Lower lobe of right lung (tissue), 2 donors: ENCODE measurements at places on chromosomes 1 and 21. TPM values are rescaled to one million over a fixed set of nuclear protein-coding genes. Genes with fewer than 3 reads are reported as not detected.

CHIA gene
- 10.9 TPM for total RNA-seq

EXTL1 gene
- total RNA-seq = 0.24 TPM

C1orf226 gene
- 6.3 TPM for total RNA-seq

RIMS3 gene
- 4.6 TPM for total RNA-seq

CHRNB2 gene
- total RNA-seq = not detected

DAP3 gene
- total RNA-seq = 77.7 TPM

TUFT1 gene
- total RNA-seq = 10.5 TPM

DNA sequence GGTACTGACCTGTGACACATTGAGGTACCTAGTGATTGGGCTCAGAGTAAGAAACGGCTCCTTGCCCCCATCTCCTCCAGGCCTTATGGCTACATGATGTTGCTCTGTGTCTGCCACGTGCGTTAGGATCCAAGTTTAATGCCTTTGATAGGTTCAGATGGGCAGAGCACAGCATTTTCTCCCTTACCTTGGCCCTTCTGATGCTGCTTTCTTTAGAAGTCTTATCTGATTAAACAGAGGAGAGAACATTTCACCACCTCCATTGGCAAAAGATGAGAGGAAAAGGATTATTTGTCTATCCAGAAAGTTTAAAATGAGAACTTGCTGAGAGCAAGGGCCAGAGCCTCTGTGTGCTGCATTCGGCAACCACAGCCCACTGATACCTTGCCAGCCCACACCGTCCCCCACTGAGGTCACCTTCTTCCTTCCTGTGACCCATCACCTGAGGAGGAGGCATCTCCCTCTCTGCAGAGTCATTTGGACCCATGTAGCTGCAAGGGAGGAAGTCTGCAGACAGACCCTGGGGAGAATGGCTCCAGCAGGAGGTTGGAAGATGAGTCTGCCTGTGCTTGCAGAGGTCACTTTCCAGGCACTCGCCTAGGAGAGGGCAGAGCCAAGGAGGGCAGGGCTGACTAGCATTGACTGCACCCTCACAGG, 16.7 kb downstream of the SHISA4 start:
- peak overlapping the region; percentile 51 for H3K27ac ChIP-seq
- H3K4me1 ChIP-seq = no peaks in the 10 kb centered on the region
- no peaks in the 10 kb centered on the region for H3K27me3 ChIP-seq
- no peak overlapping the region for H3K4me3 ChIP-seq
- no peak for DNase-seq
- no peaks in the 10 kb centered on the region for H3K36me3 ChIP-seq

- H3K27ac ChIP-seq = no peak overlapping the region
- peaks cover 3% of the 10 kb centered on the region for H3K4me1 ChIP-seq
- no peak overlapping the region for H3K4me3 ChIP-seq
- no peak for DNase-seq
Observed at GRCh38 chr1:171803045-171803444, 21.6 kb downstream of the METTL13 start.

GRCh38 chr1:41296506-41296905, 54.4 kb upstream of the SCMH1 start:
- no peaks in the 10 kb centered on the region for H3K4me1 ChIP-seq
- no peaks in the 10 kb centered on the region for H3K27me3 ChIP-seq
- H3K36me3 ChIP-seq = no peaks in the 10 kb centered on the region
- no peak overlapping the region for H3K4me3 ChIP-seq
- no peak for DNase-seq

DNA sequence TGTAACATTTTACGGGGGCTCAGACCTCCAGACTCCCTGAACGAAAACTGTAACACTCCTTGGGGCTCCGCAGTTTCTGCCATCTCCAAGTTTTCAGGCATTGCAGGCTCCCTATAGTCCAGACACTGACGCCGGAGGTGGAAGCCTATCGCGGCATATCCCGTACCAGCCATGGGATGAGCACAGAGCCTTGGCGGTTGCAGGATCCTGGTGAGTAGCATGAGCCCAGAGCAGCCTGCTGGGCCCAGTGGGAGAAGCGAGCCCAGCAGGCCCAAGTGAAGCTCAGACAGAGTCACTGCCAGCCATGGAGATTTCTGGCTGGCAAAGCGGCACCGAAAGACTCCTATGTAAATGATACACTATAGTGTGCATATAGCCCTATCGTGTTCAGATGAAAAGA, 446.8 kb downstream of the COL11A1 start:
- H3K36me3 ChIP-seq = no peaks in the 10 kb centered on the region
- no peaks in the 10 kb centered on the region for H3K4me1 ChIP-seq
- H3K27ac ChIP-seq = no peak overlapping the region
- peak; percentile 20 for DNase-seq

DNA sequence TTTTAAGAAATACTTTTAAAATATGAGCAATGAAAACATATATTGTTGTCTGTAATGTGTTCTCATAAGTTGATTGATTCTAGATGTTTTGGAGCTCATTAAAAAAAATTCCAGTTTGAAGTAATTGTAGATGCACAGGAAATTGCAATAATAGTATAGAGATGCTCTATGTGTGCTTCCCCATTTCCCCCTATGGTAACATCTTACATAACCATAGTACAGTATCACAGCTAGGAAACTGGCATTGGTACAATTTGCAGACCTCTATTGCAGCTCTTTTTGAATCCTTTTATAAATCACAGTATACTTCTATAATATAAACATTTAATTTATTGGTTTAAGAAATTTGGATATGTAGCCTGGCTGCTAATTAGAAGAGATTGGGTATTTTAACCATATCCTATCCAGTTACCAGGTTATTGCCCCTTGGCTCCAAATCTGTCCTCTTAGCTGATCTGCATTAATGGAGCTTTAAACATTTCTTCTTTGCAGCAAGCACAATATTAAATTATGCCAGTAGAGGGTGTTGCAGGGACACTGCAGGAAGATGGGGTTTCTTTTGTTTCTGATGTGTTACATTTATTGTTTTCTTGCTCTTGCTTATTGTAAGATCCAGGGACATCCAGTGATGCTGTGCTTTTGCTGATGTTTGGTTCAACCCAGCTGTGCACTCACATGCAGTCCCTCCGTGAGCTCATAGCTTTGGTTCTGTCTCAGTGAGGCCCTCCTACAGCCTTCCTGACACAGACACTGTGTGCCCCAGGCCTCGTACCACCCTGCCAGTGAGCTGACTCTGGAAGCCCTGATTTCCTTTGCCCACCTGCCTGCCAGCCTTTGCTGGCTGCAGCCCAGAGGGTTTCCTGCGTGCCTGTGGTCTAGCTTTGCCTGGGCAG, 103.3 kb downstream of the RABGAP1L start:
- DNase-seq = no peak
- peaks cover 4% of the 10 kb centered on the region for H3K4me1 ChIP-seq
- H3K36me3 ChIP-seq = no peaks in the 10 kb centered on the region
- no peaks in the 10 kb centered on the region for H3K27me3 ChIP-seq
- no peak overlapping the region for H3K4me3 ChIP-seq

- DNase-seq = no peak
- H3K27me3 ChIP-seq = no peaks in the 10 kb centered on the region
- peaks cover 44% of the 10 kb centered on the region for H3K36me3 ChIP-seq
- no peak overlapping the region for H3K4me3 ChIP-seq
- no peak overlapping the region for H3K27ac ChIP-seq
Observed at GRCh38 chr1:244436336-244437085, 15.2 kb downstream of the ADSS2 start.

GRCh38 chr1:64006276-64007051, 197.0 kb upstream of the UBE2U start:
- H3K4me3 ChIP-seq = no peak overlapping the region
- peaks cover 9% of the 10 kb centered on the region for H3K4me1 ChIP-seq
- DNase-seq = no peak
- H3K36me3 ChIP-seq = no peaks in the 10 kb centered on the region

DNA sequence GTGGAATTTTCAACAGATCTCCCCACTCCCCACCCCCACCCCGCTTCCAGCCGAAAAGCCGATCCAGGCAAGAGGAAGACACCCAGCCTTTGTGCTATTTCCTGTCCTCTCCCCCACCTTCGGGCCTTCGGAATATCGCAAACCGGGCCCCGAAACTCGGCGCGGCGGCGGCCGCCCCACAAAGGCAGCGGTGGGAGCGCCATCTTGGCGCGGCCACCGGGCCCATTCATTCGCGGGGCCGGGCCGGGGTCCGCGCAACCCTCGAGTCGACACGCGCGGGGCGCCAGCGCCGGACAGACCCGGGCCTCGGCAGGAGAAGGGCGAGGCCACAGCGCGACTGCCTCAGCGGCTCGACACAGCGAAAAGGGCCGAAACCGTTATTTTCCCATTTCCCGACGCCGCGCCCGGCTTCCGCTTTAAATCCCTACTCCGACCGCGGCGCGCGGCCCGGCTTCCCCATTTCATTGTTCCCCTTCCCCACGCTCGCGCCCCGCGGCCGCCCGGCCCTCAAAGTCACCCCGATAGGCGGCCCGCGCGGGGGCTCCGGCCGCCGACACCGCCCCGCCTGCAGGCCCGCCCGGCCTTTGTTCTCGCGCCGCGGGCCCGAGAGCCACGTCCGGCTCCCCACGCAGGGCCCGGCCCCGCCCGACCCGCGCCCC, 911 bp downstream of the GNB1 start:
- H3K27ac ChIP-seq = peak overlapping the region; percentile 87
- H3K4me1 ChIP-seq = peaks cover 66% of the 10 kb centered on the region
- no peaks in the 10 kb centered on the region for H3K27me3 ChIP-seq

GRCh38 chr1:53176452-53177208, 20.0 kb upstream of the CPT2 start:
- H3K36me3 ChIP-seq = no peaks in the 10 kb centered on the region
- DNase-seq = peak; percentile 57
- H3K4me1 ChIP-seq = peaks cover 36% of the 10 kb centered on the region
- peak overlapping the region; percentile 18 for H3K27ac ChIP-seq
- H3K27me3 ChIP-seq = no peaks in the 10 kb centered on the region

- H3K4me3 ChIP-seq = no peak overlapping the region
- H3K27me3 ChIP-seq = no peaks in the 10 kb centered on the region
- no peak overlapping the region for H3K27ac ChIP-seq
- peaks cover 85% of the 10 kb centered on the region for H3K4me1 ChIP-seq
Observed at GRCh38 chr1:198167436-198167934, 10.7 kb downstream of the NEK7 start.

DNA sequence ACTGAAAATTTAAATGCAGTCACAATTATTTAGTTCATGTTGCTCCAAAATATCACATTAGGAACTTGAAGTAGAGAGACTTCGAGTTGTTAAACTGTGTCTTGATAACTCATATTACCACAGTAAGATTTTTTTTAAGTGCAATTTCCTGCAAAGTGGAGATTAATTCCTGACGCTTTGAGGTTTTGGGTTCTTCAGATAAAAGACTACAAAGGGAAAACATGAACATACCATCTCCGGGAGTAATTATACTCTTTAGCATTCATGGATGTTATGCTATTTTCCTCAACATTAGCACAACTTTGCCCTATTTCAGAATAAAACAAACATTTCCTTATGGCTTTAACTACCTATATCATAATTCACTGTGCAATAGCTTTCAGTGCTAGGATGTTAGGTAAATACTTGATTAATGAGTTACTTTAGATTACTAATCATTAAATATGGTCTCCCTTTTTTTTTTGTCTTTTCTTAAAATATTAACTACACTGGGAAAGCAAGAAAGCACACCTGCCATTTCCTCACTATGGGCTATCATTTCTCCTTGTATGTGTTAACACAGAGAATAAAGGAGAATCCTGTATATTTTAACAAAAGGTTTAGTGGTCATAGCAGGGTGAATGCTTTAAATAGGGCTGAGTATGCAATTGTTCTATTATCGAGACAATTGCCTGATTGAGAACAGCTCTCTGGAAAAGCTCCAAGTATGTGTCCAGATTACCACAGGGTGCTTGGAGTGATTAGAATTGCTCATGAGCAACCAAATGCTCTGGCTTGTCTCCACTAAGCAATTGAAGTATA, 252.5 kb upstream of the C1orf105 start:
- H3K36me3 ChIP-seq = no peaks in the 10 kb centered on the region
- no peaks in the 10 kb centered on the region for H3K4me1 ChIP-seq
- H3K27ac ChIP-seq = no peak overlapping the region
- no peak for DNase-seq
- H3K27me3 ChIP-seq = no peaks in the 10 kb centered on the region

- no peak overlapping the region for H3K4me3 ChIP-seq
- H3K36me3 ChIP-seq = no peaks in the 10 kb centered on the region
- no peaks in the 10 kb centered on the region for H3K4me1 ChIP-seq
- H3K27me3 ChIP-seq = no peaks in the 10 kb centered on the region
Observed at GRCh38 chr1:64295561-64295960, 92.1 kb downstream of the UBE2U start.

- DNase-seq = no peak
- H3K36me3 ChIP-seq = no peaks in the 10 kb centered on the region
- no peak overlapping the region for H3K27ac ChIP-seq
- H3K4me1 ChIP-seq = no peaks in the 10 kb centered on the region
- H3K27me3 ChIP-seq = no peaks in the 10 kb centered on the region
Observed at GRCh38 chr1:116997066-116997465, 4.5 kb upstream of the CD101 start.
